ENCODE measurements at places on chromosomes 2 and 18. TPM values are rescaled to one million over a fixed set of nuclear protein-coding genes. Genes with fewer than 3 reads are reported as not detected.

HOXD11 gene
- not detected for total RNA-seq

DNA sequence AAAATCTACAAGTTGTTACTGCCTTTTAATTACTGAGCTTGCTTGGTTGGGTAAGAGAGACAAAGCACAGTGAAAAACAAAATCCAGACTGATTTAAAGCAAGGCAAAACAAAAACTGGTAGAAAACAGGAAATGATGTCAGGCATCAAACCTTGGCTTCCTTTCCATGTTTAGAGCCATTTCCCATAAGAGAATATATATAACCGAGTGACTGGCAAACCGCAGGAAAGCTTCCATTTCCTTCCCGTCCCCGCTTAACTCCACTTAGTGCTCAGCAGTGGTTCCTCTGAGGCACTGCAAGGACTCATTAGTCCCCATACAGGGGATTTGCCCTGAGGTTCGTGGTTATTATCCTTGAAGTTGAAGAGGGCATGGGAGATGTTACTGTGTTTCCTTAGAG is 446.3 kb downstream of the LPIN1 start:
- H3K4me3 ChIP-seq = no peak overlapping the region
- H3K27me3 ChIP-seq = no peaks in the 10 kb centered on the region
- peaks cover 15% of the 10 kb centered on the region for H3K36me3 ChIP-seq
- H3K4me1 ChIP-seq = peaks cover 25% of the 10 kb centered on the region
- peak overlapping the region; percentile 43 for H3K27ac ChIP-seq

DSG4 gene
- not detected for total RNA-seq

GRCh38 chr2:223601932-223602666 is at the start of gene SCG2:
TSS of gene SCG2 (minus strand) at chr2:223602361. CDS start at chr2:223599282, 3,079 bp downstream.
- peak; percentile 76 for DNase-seq
- H3K4me3 ChIP-seq = no peak within 1 kb of the TSS

GRCh38 chr2:98099939-98100743 is 13.2 kb downstream of the VWA3B start:
- DNase-seq = no peak
- no peak overlapping the region for H3K27ac ChIP-seq
- peaks cover 5% of the 10 kb centered on the region for H3K36me3 ChIP-seq
- no peaks in the 10 kb centered on the region for H3K4me1 ChIP-seq
- H3K27me3 ChIP-seq = peaks cover 26% of the 10 kb centered on the region

GRCh38 chr2:240183006-240183874 is 42.8 kb upstream of the OTOS start:
- no peak for DNase-seq
- peaks cover 7% of the 10 kb centered on the region for H3K27me3 ChIP-seq
- H3K27ac ChIP-seq = no peak overlapping the region
- no peaks in the 10 kb centered on the region for H3K36me3 ChIP-seq

TMEFF2 gene
- not detected for total RNA-seq

AGXT gene
- total RNA-seq = not detected

DNA sequence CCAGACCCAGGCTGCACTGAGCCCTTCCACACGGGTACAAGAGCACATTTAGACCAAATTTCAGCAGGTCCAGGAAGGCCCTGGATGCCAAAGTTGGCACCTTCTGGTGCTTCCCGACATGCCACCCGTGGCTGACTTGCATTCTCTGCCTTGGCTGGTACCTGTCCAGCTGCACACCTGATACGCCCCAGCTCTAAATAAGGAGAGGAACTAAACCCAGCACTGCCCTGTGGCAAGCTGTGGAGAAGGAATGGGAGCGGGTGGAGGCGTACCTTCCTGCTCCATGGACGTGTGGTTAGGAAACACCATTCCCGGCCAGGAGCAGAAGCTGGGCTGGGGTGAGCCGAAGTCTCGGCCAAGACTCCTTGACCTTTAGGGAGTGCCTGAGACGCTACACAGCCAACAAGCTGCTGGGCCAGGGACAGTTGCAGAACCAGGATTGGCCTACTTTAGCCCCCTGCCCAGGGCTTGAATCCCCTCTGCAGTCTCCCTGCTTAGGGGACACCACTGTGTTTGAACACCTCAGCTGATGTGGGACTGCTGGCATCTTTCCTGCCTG is 86.5 kb upstream of the TAF1B start:
- H3K27me3 ChIP-seq = peaks cover 48% of the 10 kb centered on the region
- no peaks in the 10 kb centered on the region for H3K36me3 ChIP-seq
- DNase-seq = no peak
- no peak overlapping the region for H3K27ac ChIP-seq

DNA sequence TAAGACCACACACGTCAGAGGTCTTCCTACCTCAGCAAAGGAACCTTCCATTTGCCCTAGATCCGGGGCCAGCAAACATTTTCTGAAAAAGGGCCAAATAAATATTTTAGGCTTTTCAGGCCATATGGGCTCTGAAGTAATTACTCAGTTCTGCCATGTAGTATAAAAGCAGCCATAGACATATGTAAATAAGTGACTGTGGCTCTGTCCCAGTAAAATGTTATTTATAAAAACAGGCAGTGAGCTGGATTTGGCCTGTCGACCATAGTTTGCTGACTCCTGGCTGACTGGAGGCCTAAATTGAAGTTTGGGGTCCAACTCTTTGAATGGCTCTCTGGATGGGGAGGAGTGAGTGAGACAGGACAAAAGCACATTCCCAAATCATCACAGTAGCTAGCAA is 49.5 kb downstream of the ABCB11 start:
- DNase-seq = no peak
- no peaks in the 10 kb centered on the region for H3K4me1 ChIP-seq
- no peak overlapping the region for H3K4me3 ChIP-seq
- no peak overlapping the region for H3K27ac ChIP-seq
- H3K36me3 ChIP-seq = no peaks in the 10 kb centered on the region

TP53I3 gene
- total RNA-seq = 6.5 TPM

- H3K4me1 ChIP-seq = no peaks in the 10 kb centered on the region
- DNase-seq = no peak
- H3K36me3 ChIP-seq = no peaks in the 10 kb centered on the region
- no peak overlapping the region for H3K27ac ChIP-seq
Observed at GRCh38 chr2:121993682-121994081, 238.2 kb downstream of the TSN start.

DNA sequence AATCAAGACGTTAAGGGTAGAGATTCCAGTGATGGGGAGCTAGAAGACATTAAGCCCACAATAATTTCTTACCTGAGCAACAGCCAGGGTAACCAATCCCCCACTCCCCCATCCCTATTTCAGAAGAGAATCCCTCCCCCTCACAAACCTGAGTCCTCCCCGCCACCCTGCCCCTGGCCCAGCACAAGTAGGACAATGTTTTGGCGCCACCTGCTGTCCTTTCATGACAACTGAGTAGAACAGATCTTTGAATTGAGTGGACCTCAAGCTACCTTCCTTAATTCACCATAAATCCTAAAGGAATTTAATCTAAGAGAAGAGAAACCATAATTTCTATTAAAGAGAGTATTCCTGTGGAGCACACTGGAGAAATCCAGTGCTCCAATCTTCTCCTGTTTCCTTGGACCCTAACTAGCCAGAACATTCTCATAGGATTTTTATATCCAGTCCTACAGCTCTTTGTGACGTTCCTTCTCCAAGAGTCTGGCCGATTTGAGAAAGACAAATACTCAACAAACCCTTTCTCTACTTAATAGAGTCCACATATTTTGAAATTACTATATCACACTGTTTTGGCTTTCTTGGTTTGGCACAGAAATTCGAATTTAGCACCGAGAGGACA is 41.1 kb downstream of the NHEJ1 start:
- DNase-seq = peak; percentile 74
- H3K36me3 ChIP-seq = no peaks in the 10 kb centered on the region
- H3K4me3 ChIP-seq = no peak overlapping the region
- no peak overlapping the region for H3K27ac ChIP-seq
- H3K27me3 ChIP-seq = no peaks in the 10 kb centered on the region
- peaks cover 6% of the 10 kb centered on the region for H3K4me1 ChIP-seq

MC4R gene
- total RNA-seq = not detected

ZNF385B gene
- total RNA-seq = not detected
